ENCODE measurements at places on chromosomes 4 and X.

DNA sequence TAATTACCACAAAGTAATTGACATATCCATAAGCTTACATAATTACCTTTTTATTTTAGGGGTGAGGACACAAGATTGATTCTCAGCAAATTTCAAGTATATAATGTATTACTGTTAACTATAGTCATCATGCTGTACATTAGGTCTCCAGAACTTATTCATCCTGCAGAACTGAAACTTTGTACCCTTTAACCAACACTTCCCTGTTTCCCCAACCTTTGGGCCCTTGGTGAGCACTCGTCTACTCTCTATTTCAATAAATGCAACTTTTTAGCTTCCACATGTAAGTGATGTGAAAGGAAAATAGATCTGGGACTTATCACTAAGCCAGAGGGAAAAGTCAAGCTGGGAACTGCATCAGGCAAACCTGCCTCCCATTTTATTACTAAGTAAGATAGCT is 33.6 kb upstream of the CCNG2 start:
- DNase-seq, result no peak

DNA sequence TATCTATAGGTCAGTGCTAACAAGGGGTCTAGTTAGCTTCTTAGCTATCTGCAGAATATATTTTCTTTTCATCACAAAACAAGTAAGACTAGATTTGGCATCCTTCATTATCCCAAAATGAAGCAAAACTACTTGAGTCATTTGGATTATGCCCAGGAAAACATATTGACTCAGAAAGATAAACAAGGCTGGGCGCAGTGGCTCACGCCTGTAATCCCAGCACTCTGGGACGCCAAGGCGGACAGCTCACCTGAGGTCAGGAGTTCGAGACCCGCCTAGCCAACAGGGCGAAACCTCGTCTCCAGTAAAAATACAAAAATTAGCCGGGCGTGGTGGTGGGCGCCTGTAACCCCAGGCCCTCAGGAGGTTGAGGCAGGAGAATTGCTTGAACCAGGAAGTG is 18.0 kb upstream of the MND1 start:
- no peak for DNase-seq

DNA sequence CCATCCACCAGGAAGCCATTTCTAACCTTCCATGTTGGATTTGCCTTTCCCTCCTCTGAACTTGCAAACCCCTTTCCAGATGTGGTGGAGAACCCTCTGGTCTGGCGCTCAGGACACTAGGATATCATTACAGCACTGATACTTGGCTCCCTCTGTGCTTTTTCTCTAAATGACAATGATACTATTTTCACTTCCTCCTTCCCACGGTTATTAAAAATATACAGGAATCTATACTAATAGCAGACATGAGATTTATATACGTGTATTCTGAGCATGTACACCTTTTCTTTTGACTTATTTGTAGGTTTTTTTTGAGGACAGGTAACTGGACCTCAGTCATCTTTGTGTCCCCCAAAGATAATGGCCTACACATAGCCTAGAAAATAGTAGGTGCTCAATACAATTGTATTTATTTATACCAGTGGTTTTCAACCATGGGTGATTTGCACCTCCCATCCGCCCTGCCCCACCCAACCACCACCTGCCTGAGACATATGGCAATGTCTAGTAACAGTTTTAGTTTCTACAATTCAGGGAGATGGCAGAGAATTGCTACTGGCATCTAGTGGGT is 60.4 kb upstream of the PLAC8 start:
- DNase-seq, result no peak

DNA sequence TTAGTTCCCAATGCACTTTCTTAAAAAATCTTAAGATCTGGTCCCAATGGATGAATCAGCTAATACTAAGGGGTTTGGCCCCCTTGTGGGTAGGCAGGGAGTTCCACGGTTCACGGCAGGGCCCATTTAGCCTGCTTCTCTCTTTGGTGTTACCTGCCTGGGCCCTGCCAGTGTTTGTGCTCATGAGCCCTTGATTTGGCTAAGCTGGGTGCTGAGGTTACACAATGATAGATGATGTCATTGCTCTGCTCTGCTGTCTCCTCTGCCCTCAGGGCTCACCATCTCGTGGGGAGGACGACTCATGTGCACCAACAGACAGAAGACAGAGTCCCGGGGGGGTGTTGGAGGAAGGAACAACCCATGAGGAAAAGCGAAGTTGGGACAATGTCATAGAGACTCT is 24.4 kb downstream of the RTL5 start:
- no peak for DNase-seq

DNA sequence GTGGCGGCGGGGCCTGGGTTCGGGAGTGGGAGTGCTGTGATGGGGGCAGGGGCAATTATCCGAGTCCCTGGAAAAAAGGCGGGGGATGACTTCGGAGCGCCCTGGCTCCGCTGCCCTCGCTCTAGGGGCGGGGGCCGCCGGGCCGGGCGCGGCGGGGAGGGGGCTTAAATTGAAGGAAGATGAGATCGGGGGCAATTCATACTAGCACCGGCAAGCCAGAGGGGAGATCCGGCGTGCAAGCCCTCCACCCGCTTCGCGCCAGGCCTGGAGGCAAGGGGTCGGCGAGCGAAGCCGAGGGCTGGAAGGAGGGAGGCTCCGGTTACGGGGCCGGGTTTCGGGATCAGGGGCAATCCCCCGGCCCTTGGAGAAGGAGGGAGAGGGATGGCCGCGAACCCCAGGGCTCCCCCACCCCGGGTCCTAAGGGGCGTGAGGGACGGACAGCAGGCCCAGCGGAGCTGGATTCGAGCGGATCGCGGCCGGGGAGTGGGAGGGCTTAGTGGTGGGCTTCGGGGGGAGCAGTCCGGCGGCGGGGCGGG is 1.2 kb downstream of the BCORL1 start:
- no peak for DNase-seq

DNA sequence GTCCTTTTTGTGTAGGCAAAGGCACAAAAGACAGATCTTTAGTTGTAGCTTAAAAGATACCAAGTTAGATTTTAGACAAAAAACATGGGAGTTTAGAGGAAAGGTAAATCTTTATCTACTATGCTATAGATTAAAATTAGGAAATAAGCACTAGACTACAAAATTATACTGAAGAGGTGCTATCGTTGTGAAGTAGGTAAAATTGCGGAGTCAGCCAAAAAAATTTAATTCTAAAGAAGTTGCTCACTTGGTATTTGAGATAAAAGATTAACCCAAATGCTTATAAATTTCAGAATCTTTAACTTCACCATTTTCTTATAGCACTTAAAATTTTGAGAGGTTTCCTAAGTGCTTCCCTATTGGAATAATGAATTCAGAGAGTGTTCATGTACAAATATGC is 604.1 kb downstream of the GRXCR1 start:
- no peak for DNase-seq

DNA sequence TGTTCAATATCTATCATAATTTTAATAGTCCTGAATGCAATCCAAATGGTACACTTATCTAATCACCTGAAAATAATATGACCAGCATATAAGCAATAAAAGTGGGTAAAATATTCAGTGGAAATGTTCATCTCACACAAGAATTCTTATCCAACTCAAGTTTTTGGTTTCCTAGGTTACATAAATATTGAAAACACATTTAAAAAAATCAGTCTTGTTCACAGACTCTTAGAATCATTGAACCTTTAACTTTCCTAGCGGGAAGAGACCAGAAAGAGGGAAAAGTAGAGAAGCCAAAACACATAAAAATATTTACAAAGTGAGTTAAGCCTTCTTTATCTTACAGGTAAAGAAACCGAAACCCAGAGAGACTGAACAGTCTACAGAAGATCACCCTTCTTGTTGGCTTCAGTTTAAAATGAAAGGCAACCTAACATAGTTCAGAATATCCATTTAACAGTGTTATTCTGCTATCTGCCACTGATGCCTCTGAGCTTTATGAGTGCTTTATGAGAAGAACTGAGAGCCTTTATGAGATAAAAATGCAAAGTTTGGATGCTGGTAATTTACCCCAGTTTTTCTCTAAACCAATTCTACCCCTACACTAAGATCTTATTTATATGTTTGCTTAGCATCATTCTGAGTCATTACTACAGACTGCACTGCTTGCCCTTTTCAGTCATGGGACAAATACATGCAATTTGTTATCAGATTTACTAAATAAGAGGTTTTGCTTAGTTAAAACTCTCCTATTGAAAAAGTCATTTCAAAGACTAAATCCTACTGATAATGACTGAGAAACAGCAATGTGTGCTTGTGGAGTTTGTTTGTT is 453.3 kb upstream of the INTU start:
- no peak for DNase-seq

Measured in activated T-cell treated with anti-CD3 and anti-CD28 coated beads for 48 hours (primary cell).